ENCODE measurements at places on chromosomes 7 and 10.

GRCh38 chr7:65448816-65449504 lies 75.3 kb downstream of the ZNF92 start:
- peak; percentile 91 for DNase-seq

GRCh38 chr7:86814661-86815379 lies 171.1 kb downstream of the GRM3 start:
- DNase-seq = peak; percentile 2

DNA sequence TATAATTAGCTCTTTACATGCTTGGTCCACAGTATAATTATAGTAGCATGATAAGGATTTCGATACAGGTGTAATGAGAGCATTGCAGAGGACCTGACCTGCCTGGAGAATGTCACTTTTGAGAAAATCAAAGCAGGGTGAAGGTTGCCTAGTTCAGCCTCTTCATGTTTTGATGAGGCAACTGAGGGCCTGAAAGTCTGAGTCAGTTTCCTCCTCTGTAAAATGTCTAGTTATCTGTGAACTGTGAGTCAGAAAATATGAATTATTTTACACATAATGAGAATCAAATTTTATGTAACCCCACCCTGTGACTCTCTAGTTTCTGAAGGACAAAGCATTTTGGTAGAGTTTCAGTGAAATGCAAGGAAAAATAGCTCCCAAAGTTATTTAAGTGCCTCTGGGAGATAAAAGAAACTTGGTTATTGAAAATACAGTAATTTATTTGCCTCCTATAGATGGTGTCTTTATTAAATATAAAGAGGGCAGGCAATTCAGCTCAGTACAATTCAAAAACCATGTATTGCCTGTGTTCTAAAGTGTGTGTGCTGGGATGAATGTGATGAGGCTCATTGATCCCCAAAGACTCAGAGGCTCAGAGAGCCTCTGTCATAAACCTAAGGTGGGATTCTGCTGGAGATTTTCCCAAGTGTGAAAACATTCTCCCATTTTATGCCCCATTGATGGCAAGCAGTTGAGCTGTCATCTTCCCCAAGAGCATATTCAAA lies 37.3 kb upstream of the SAMD9L start:
- peak; percentile 75 for DNase-seq

DNA sequence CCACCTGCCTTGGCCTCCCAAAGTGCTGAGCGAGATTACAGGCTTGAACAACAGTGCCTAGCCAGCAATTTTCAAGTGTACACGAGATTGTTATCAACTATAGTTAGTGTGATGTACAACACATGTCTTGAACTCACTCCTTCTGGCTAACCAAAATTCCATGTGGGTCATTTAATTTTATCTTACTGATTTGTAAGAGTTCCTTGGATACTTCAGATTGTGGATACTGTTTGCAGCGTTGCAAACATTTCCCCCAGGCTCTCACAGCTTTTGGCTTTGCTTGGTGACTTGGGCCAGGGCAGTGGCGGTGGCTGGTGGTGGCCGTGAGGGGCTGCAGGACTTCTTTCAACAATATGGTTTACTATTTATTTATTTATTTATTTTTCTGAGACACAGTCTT lies 8.5 kb upstream of the TMEM270 start:
- no peak for DNase-seq

- DNase-seq = no peak
Measured at GRCh38 chr7:111780527-111780926, 218.2 kb upstream of the IMMP2L start.

DNA sequence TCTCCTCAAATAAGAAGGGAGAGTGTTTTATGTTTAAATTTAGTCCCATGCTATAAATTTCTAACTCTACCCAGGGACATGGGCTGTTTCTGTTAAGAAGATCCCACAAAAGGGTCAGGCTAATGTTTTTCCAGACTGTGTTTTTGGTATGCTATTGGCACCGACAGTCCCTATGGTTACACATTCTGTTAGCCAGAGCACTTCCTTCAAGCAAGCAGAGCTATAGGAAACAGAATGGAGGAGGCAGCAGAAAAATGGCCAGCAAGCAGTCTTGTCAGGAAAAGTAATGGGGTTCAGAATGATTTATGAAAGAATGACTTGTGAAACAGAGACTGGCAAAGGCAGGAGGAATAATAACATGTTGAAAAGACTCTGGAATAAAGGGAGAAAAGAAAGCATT lies 44.8 kb upstream of the PHYHIPL start:
- DNase-seq = no peak

DNA sequence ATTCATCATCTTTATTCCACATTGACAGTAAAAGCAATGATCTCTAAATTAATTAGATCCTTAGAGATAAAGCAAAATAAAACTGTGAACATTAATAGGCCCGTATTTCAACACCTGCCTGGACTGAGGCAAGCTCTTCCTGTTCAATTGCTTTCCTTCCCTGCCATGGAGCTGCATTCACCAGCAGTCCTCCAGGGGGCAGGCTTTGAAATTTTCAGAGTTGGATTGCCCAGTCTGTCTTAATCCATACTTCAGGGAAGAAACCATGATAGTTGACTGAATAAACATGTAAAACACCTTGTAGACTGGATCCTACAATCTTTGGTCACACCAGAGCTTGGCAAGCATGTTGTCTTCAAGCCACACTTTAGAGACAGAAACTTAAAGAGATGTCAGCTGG lies 936.6 kb downstream of the NRG3 start:
- DNase-seq = peak; percentile 9

DNA sequence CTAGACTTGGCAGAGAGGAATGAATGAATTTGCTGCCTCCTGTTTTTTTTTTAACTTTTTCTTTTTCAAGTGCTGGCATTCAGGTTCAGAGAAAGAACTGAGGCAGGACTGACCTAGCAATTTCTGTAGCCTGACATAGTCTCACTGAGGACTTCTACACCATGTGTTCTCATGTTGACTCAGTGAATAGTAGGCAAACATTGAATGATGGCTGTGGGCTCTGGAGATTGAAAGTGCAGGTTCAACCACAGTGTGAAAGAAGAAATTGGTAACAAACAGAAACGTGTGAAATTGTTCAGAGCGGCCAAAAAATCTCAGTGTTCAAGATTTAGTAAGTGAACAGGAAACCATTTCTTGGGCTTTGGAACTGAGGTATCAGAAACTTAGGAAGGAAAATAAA lies 322.4 kb upstream of the GHITM start:
- no peak for DNase-seq

DNA sequence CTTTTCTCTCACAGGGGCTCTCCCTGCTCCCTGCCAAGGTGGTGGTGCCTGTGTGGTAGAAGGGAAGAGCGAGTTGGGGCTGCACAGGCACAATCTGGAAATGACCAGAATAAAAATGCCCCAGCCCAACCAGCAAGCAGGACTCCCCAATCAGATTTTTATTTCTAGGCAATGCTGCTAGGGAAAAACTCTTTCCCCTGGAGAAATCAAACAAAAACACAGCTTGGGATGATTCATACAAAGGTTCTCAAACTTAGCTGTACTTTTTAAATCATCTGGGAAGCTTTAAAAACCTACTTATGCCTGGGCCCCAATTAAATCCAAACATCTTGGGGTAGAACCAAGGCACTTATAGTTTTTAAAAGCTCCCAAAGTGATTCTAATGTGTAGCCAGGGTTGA lies 243.2 kb downstream of the HTR7 start:
- no peak for DNase-seq

- no peak for DNase-seq
Measured at GRCh38 chr10:84076540-84077195, 62.6 kb upstream of the GHITM start.

GRCh38 chr7:29892231-29892630 lies 85.9 kb downstream of the WIPF3 start:
- no peak for DNase-seq

GRCh38 chr10:46545861-46546590 lies 10.4 kb downstream of the GPRIN2 start:
- no peak for DNase-seq

DNA sequence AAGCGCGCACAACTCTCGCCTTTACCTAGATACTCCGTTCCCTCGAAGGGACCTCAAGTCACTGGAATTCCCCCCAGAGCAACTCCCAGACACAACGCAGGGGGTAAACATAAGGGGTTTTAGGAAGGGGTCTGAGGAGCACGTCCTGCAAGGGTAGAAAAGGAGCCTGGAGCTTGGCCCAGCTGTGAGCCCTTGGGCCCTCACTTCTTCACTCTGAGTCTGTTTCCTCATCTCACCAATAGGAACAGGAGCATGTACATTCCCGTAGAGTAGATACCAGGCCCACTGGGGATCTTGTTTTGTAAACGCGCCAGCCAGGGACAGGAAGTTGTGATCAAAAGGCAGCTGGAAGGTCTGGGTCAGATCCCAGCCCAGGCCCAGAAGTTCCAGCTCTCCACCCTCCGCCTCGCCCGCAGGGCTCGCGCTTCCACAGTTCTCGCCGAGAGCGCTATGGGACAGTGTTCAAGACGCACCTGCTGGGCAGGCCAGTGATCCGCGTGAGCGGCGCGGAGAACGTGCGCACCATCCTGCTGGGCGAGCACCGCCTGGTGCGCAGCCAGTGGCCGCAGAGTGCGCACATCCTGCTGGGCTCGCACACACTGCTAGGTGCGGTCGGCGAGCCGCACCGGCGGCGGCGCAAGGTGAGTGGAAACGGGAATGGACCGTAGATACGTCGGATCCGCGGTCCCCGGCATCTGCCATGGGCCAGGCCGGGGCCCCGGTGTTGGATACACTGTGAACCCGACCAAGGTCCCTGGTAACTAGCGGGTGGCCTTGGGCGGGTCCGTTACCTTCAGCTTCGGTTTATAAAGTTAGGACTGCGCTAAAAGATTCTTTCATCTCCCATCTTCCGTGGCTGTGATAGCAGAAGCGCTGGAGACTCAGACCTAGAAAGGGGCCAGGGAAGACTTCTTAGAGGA lies 1.3 kb downstream of the CYP26C1 start:
- peak; percentile 37 for DNase-seq

- no peak for DNase-seq
Measured at GRCh38 chr10:127618797-127619196, 69.7 kb downstream of the NPS start.

DNA sequence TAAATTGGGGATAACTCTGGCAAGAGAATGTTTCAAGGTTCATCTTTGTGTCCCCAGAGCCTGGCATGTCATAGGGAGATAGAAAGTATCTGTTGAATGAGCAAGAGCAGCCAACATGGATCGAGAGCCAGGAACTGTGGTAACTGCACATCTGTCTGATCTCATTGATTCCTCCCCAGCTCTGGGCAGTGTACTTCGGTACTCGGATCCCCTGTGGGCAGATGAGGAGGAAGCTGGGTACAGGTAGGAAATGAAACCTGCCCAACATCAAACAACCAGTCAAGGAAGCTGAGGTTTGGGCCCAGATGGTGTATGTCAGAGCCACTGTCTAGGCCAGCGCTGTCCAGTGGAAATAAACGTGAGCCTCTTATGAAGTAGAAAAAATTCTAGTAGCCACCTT lies 76.4 kb downstream of the GRK5 start:
- no peak for DNase-seq

DNA sequence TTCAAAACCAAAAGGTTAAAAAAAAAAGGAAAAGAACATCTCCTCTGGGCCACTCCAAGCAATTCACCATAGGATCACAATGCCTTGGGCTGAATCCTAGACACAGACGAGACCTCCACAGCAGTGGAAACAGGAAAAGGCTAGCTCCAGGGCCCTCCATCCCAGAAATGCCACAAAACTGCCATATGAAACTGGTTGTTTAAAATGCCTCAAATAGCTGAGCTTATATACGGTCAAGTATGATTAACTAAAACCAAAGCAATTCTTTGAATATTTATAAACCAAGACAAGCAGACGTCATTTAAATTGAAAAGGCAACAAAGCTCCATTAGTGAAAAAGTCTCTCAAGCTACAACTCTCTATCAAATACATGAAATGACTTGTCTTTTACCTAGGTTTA lies 63.1 kb downstream of the DOCK4 start:
- DNase-seq = no peak

- DNase-seq = peak; percentile 55
Measured at GRCh38 chr7:17651863-17652385, 288.4 kb downstream of the SNX13 start.

- DNase-seq = peak; percentile 20
Measured at GRCh38 chr10:79101560-79102497, 33.1 kb downstream of the ZMIZ1 start.

DNA sequence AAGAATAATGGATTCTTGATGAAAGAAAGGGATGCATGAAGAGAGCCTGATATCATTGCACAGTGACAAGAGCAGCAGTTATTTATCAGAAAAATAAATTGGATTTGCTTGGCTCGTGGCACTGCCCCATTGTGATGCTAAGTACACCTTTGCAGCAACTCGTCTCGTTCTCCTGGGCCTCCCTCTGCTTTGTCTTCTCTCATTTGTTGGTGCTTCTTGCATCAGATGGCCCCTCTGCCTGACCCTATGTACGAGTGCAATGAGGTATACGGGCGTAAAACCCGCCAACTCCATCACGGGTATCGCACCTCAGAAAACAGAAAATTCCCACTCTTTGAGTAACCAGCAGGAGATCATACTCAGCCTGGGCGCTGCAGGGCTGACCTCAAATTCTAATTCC lies 107.2 kb upstream of the C10orf90 start:
- DNase-seq = no peak

DNA sequence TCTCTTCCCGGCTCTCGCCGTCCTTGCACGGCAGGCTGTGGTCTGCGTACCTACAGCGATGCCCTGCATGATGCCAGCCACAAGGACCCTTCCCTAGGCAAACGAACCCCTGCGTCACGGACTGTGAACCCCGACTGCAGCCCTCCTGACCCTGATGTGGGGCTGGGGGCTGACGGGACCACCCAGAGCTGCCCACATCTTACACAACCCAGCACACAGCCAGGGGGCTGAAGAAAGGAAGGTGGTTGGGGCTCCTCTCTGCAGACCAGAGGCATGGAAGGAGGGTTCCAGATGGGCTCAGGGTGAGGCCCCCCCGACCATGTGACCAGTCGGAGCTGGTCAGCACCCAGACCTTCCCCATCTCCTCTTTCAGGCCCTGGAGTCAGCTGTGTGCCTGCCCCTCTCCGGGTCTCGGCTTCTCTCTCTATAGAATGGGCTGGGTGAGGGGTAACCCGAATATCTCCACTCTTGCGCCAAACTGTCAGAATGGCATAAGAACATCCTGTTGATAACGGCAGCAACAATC lies 41.4 kb downstream of the EBF3 start:
- no peak for DNase-seq

- no peak for DNase-seq
Measured at GRCh38 chr7:101553771-101554445, 75.2 kb downstream of the MYL10 start.

- DNase-seq = no peak
Measured at GRCh38 chr10:70247360-70247759, 14.1 kb upstream of the PPA1 start.

DNA sequence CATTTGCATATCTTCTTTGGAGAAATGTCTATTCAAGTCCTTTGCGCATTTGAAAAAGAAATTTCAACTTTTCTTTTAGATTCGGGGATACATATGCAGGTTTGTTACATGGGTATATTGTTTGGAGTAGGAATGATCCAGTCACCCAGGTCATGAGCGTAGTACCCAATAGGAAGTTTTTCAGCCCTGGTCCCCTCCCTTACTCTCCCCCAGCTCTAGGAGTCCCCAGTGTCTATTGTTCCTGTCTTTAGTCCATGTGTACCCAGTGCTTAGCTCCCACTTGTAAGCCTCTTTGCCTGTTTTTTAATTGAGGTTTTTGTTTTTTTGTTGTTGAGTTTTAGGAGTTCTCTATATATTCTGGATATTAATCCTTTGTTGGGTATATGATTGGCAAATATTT lies 63.3 kb downstream of the SND1 start:
- no peak for DNase-seq

GRCh38 chr10:21547246-21547645 lies 13.2 kb downstream of the MLLT10 start:
- no peak for DNase-seq

GRCh38 chr10:100319707-100320402 lies 10.2 kb downstream of the PKD2L1 start:
- DNase-seq = peak; percentile 34

All from epithelial cell of esophagus (primary cell).